Activated gamma-delta T cell treated with Interleukin-2 at 50 U/mL for 16 hours (primary cell): ENCODE measurements at places on chromosomes 5 and 9.
A peak's percentile ranks its signal among the peaks of the same experiment; 100 is the strongest.

- no peak for DNase-seq
Observed at GRCh38 chr9:130237763-130238524, 27.6 kb upstream of the HMCN2 start.

- DNase-seq = no peak
Observed at GRCh38 chr5:178547052-178547666, 43.0 kb downstream of the COL23A1 start.

DNA sequence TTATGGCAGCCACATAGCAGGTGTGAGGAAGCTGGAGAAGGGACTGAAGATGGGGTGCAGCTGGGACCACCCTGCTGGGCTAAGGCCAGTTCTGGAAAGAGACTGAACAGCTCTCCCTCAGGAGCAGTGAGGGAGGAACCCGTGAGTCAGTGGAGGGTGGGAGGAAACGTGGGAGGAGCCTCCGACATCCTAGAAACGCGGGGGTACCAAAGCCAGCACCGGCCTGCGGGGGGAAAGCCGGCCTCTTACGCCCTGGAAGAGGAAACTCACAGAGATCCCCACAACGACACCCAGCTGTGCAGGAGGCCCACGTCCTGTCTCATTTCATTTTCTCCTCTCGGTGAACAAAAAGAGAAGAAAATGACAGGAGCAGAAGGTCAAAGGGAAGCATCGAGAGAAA lies 185.8 kb upstream of the IRX4 start:
- no peak for DNase-seq

DNA sequence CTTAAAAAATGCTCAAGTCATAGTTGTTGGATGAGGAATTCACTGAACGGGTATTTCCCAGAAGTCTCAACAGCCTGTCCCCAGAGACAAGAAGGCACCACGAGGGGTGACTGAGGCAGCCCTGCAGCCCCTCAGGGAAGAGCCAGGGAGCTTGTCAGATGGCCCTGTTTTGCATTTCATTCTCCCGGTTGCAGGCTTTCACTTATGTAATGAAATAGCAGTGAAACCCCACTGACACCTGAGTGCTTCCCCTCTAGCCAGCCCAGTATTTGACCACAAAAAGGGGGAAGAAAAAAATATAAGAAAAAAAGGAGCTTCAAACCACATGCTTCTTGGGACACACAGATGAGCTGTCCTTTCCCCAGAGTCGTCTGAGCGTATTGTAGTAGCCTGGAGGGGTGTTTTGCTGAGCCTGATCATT lies 75.3 kb upstream of the IL12B start:
- DNase-seq = no peak

DNA sequence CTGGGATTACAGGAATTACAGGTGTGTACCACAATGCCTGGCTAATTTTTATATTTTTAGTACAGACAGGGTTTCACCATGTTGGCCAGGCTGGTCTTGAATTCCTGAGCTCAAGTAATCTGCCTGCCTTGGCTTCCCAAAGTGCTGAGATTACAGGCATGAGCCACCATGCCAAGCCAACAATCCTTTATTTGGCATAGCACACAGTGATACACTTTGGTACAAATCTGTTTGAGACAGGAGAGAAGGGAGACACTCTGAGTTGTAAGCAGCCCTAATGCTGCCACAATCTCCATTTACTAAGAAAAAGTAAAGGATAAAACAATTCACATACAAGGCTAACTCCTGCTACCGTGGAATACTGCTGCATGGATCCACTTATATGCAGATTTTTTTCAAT lies 177.8 kb downstream of the RAPGEF6 start:
- no peak for DNase-seq

DNA sequence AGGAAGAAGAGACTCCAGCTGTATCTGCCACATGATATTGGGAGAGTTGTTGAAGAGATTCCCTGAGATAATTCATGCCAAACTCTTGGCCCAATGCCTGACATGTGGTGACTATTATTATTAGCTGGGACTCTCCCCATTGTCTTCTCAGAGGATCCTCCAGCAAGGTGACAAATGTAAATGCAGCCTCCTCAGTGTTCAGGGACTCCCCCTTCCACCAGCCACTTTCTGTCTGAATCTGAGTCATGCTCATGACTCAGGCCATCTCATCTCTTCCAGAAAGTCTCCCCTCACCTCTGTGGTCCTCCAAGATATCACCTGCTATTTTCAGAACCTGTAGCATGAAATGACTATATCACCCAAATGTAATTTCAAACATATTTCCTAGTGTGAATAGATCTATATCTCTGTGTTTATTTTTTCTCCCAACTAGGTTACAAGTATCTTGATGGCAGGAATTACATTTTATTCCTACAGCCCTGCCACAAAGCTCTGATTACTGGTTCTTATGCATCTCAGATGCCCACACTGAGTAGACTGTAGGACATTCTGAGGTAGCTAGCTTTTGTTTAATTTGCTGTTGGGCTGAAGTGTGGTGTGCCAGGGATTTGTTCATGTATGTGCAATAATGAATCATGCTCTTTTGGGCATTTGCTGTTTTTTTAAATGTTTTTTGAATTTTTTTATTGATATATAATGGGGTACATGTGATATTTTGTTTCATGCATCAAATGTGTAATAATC lies 126.6 kb upstream of the IL12B start:
- DNase-seq = no peak

GRCh38 chr9:18138656-18139055 lies 335.3 kb upstream of the ADAMTSL1 start:
- DNase-seq = no peak

GRCh38 chr9:36144309-36145232 lies 8.0 kb downstream of the GLIPR2 start:
- peak; percentile 41 for DNase-seq

GRCh38 chr9:137672907-137673791 lies 54.3 kb downstream of the EHMT1 start:
- peak; percentile 39 for DNase-seq
